Esophagus muscularis mucosa (tissue), 4 donors: ENCODE measurements at places on chromosomes 12 and 14. TPM values are rescaled to one million over a fixed set of nuclear protein-coding genes. Genes with fewer than 3 reads are reported as not detected.

- no peak for DNase-seq
These were observed 319.3 kb upstream of the NOVA1 start for GRCh38 chr14:26917086-26917485.

The STXBP6 gene
- total RNA-seq = 60.4 TPM

The ABCC9 gene
- 58.6 TPM for total RNA-seq

GRCh38 chr12:97017213-97017612 lies 110.2 kb downstream of the NEDD1 start:
- DNase-seq = no peak

- no peak for DNase-seq
These were observed 993 bp downstream of the CCDC196 start for GRCh38 chr14:66487164-66487563.

The FGD6 gene
- 30.5 TPM for total RNA-seq
